ENCODE measurements at places on chromosomes 2 and 18.

DNA sequence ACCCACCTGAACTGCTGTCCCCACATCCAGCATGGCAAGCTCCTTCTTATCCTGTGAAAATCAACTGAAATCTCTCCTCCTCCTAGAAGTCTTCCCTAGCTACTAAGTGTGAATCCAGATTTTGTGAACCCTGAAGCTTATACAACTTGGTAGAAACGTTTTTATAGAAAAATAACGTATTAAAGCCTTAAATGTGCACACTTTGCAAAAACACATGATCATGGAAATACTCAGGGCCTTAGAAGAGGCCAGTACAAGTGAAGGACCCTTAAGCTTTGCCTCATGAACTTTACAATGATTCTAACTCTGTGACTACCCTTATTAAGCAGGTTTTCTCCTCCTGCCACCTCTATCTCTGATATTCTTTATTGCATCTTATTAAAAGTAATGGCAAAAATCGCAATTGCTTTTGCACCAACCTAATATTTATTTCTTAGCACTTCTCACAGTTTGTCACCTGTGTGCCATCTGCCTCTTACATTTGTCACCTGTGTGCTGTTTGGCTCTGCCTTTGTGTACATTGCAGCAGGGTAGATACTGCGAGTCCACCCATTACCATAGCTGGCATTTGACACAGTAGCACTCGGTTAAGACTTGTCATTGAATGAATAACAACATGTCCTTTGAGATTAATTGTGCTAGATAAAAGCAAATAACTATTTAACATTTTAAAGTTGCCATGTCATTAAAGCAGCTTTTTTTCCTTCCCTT lies 42.2 kb downstream of the FRZB start:
- no peak for DNase-seq

DNA sequence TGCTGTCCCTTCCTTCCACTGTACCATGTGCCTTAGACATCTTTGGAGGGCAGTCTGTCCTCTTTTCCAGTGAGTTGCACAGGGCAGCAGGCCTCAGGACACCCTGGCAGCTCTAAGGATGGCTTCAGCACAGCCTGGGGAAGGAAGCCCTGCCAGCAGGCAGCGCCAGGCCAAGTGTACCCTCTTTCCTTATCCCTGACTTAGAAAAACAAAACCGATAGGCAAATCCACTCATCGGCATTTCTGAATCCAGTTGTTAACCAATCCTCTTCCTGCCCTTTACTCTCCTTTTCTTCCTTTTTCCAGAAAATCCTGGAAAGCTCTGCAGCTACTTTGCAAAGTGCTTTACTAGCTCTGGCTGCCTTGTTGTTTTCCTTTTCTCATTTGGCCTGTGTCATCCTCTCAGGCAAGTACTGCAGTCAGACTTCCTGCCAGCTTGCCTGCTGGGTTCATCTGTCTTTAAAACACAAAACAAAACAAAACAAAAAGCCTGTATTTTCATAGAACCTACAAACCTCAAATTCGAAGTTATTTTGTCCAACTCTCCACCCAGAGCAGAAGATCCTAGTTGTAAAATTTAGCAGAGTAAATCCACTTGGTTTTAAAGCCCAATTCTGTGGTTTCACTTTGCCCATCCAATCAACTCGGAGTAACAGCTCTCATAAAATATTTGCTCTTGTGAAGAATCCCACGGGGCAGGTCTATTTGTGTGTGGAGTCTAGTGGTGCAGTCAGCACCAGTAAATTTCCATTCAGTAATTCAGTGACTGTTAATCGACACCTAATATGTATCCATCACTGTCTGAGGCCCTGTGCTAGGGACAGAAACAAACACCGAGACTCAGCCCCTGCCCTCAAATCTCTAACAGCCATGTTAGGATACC lies 45.2 kb downstream of the PCBP1 start:
- peak; percentile 67 for DNase-seq

- no peak for DNase-seq
Measured at GRCh38 chr2:64456293-64456692, 2.3 kb downstream of the LGALSL start.

DNA sequence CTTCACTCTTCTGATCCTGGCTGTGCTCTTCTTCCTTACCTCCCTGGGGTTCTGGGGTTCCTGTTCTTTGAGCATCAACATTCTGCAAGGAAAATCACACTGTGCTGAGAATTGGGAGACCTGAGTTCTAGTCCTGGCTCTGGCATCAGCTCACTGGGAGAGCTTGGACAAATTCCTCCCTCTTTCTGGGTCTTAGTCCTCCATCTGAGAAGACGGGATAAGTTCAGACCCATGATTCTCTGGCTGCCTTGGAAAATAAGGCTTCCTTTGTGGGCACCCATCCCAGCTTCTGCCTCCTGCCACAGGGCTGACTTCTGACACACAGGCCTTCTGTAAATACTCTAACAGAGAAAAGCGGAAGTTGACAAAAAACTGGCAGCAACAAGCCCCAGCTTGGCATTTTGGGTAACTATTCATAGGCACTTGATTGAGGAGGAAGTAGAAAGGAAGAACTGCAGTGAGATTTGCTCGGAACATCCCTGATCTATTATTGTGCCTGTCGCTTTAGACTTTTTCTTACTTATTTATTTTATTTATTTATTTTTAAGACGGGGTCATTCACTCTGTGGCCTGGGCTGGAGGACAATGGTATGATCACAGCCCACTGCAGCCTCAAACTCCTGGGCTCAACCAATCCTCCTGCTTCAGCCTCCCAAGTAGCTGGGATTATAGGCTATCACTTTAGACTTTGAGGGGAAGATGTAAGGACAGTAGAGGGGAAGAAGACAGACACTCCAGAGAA lies 7.9 kb downstream of the PCBP1 start:
- peak; percentile 81 for DNase-seq

Measured in MM.1S (cell line).